ENCODE measurements at places on chromosomes 11 and 22.

DNA sequence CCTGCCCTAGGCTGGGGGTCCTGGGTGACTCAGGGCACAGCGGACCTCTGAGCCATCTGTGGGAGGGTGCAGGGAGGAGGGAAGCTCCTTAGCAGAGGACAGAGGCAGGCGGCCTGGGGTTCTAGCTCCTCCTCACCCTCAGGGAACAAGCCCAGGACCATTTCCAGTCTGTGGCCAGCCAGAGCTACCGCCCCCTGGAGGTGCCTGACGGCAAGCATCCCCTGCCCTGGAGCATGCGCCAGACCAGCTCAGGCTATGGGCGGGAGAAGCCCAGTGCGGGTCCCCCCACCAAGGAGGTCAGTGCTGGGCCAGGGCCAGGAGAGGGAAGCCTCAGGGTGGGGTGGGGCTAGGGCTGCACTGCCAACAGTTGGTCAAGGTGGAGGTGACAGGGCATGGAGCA is 26.0 kb upstream of the LRRC10B start:
- peak; percentile 26 for DNase-seq

DNA sequence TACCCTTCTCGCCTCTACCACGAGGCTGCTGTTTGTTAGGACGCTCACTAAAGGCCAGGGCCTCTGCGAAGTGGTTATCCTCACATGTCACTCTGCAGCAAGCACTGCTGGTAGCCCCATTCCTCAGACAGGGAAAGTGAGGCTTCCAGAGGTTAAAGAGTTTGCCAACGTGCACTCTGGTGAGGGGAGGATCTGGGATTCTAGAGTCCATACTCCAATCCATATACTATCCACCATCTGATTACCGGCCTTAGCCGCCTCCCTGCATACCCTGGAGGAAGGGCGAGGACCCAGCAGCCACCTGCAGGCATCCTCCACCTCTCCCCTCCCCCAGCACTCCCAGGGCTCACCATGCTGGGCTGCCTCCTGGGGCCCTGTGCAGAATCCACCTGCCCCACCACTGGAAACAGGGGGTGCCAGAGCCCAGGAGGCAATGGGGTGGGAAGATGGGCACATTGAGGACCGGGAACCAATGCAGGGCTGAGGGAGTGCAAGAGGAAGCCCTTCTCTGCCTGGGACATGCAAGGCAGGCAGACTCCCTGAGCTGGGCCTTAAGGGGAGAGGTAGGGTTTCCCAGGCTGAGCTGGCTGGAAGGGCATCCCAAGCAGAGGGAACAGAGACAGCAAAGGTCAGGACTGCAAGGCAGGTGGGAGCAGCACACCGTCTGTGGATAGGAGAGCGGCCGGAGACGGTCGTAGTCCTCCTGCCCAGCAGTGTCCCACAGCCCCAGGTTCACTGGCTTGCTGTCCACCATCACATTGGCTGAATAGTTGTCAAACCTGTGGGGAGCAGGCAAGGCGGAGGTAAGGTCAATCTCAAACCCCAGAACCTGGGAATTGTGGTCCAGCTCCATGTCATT is 11.7 kb downstream of the RAC2 start:
- DNase-seq = no peak

DNA sequence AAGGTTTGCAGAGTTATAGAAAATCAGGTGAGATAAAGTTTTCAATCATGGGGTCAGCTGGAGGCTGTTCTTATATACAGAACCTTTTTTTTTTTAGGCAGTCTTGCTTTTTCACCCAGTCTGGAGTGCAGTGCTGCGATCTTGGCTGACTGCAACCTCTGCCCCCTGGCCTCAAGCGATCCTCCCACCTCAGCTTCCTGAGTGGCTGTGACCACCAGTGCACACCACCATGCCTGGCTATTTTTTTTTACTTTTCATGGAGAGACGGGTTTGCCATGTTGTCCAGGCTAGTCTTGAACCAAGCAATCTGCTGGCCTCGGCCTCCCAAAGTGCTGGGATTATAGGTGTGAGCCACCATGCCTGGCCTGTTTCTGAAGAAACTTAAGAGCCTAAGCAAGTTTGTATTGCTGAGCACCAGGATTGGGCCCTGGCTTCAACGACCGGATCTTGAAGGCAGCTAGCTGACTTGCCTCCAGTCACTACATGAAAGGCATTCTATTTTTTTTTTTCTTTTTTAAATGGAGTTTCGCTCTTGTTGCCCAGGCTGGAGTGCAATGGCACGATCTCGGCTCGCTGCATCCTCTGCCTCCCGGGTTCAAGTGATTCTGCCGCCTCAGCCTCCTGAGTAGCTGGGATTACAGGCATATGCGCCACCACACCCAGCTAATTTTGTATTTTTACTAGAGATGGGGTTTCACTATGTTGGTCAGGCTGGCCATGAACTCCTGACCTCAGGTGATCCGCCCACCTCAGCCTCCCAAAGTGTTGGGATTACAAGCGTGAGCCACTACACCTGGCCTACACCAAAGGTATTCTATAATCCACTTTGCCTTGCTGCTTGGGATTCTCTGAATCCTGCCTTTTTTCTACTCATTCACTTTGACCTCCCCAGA is 7.6 kb downstream of the XBP1 start:
- no peak for DNase-seq

DNA sequence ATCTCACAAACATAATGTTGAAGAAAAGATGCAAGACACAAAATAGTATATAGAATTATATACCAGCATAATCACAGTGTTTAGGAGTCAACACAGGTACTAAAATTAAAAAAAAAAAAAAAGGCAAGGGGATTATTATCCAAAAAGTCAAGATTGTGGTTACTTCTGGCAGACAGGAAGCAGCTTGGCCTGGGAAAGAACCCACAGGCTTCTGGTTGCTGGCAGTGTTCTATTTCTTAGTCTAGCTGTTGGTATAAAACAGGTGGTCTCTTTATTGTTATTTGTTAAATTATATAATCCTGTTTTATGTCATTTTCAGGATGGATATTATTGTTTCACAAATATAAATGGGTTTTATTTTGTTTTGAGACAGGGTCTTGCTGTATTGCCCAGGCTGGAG is 54.0 kb downstream of the C11orf58 start:
- no peak for DNase-seq

DNA sequence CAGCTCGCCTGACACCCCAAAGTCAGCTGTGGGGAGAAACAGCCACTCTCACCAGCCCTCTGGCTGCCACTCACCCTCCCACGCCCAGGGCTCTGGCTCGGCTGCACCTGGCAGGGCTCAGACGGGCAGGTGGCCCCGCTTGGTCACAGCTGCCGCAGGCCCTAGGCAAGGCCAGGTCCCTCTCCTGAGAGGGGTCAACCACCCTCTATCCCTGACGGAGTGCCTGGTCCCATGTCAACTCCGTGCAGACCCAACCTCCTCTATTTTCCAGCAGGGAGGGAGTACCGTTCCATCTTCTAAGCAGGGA is 1.9 kb downstream of the MAP4K2 start:
- no peak for DNase-seq

DNA sequence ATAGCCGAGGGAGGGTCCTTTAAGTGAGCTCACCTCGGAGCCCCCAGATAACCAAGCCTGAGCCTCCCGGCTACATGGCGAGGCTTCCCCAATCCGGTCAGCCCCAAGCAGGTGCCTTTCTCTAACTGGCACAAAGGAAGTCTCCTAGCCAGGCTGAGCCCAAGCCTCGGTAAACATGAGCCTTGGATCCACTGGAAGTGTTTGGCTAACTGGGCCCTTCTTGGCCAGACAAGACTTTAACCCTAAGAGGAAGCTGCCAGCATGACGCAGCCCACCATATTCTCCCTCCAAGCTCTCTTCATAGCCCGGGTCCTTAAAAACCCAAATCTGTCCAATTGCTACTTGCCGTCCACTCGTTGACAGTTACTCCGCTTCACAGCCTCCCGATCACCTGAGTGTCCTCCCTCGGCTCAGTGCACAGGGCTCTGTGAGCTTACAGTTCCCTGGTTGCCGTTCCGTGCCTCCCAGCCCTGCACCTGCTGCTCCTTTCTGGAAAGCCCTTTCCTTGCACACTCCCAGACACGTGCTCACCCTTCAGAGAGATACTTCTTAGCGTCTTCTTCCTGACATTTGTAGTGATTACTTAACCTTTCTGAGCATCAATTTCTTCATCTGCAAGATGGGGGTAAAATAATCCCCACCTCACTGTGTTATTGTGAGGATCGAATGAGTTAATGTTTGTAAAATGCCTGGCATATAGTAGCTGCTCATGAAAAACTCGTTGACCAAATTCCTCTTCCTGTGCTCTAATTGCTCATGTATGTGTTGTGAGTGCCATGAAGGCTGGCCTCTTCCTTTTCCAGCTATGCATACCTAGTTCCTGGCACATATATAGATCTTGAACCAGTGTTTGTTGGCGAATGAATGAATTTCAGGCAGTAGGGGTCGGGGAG is 25.6 kb downstream of the TXN2 start:
- DNase-seq = no peak

DNA sequence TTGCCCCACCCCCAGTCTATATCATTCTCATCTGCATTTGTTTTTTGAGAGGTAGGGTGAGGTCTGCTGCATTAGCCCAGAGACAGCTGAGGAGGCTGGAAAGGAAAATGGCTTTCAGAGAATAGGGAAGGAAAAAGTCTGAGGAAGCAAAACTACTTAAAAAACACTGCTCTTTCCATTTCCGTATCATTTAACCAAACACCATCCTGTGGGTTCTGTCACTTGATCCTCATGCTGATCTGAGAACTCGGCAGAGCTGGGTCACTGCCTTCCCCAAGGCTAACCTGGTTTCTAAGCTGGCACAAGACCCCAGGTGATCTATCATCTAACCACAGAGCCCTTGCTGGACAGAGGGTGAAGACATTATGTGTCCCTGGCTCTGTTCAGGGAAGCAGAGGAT is 1.2 kb downstream of the FOLR2 start:
- no peak for DNase-seq

- DNase-seq = no peak
Observed at GRCh38 chr22:19612866-19613572, 88.8 kb upstream of the CLDN5 start.
